ENCODE measurements at places on chromosomes 4 and X.

- DNase-seq: no peak
Observed at GRCh38 chr4:67480810-67481209, 64.5 kb downstream of the CENPC start.

GRCh38 chr4:120293341-120293740, 226.7 kb upstream of the MAD2L1 start:
- DNase-seq: peak; percentile 53

DNA sequence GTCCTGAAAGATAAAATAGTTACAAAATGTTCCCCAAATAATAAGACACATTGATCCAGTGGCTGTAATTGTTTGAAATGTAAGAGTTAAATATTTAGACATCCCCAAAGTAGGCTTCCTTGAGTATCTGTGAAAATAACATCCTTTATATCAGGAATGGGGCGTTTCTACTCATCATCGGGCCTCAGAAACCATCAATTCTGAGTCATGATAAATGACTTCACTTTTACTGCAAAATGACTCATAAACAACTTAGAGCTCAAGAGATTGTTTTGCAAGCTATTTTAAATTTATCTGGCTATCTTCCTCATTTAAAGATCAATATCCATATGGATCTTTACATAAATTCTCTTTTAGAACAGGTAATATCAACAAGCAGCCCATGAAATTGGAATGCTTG, 369.4 kb upstream of the CNKSR2 start:
- peak; percentile 44 for DNase-seq

GRCh38 chr4:26496207-26496783, 6.0 kb upstream of the CCKAR start:
- DNase-seq: no peak

- DNase-seq: no peak
Observed at GRCh38 chr4:170497689-170498088, 407.9 kb upstream of the AADAT start.

- no peak for DNase-seq
Observed at GRCh38 chr4:10075953-10076391, 40.6 kb downstream of the WDR1 start.

GRCh38 chr4:127463883-127464282, 168.9 kb upstream of the INTU start:
- DNase-seq: no peak

DNA sequence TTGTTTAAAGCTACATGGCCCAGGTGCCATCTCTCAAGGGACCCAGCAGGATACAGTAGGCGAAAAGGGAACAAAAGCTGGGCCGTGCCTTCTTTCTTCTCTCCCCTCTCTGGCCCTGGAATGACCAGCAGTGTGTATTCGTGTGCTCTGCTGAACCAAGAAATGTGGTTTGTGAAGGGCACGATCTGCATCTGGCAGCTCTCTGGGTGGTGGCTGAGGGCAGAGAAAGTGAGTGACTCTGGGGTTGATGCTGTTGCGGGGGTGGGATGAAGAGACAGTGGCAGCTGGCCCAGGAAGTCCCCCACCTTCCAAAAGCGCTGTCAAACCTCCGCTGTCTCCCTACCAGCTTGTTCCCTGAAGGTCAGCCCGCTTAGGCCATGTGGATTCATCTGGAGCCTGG, 88.3 kb downstream of the CLDN34 start:
- no peak for DNase-seq

All from fibroblast of skin of right biceps (primary cell).